Right hindlimb (tissue), 1 donor: ENCODE measurements at places on chromosomes 13 and 19.

DNA sequence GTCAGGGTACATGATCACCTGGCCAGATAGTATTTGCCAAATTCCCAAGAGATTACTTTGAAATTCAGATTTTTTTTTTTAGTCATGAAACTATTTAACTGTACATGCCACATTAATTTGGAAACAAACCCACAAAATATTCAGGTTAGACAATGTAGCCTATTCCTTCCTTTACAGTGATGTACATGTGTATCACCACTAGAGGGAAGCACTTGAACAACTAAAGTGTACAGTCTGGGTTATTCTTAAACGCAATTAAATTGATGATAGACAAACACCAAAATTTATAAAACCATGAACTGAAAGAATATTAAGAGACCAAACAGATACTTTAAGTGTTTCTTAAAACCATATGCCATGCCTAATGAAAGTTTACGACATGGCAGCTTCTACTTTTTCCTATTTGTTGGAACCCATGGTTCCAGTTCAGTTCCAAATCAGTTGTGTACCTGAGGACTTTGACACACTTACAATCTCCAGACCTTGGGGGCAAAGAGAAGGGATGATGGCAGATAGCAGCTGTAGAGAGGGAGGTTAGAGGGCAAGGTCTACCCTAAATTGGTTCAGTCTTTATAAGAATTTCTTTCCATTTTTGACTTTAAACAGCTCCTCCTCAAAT is 52.8 kb downstream of the TNFSF13B start:
- no peak for DNase-seq

GRCh38 chr13:108087810-108088209 is 127.5 kb downstream of the LIG4 start:
- no peak for DNase-seq

DNA sequence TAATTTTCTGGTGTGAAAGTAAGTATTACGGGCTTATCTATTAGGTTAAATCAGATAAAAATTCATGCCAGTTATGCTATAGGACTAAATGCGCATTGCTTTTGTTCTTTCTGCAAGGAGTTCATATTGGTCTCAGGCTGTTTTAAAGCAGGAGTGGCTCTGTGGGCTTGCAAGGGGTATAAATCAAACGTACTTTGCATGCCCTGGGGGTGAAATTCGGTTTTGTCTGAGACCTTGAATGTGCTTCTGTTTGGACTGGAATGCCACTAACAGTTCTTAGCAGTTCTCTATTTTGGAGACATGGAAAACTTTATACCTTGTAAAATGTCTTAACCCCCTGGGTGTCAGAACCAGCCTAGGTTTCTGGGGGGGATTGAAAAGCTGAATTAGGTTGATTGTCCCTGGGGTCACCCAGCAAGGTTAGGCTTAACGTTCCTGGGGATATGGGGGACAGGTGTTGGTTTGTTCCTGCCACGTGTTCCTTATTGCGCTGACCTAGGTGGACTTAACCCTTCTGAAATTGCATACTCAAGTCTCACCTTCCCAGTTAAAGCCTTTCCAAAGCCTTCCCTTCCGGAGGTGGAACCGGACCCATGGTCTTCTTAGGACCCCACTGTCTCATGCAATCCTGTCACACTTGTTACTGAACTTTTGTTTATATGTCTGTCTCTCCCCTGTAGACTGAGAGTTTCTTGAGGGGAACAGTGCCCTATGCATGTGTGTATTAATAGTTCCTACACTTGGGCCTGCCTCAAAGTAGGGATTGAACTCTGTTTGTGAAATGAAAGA is 182.2 kb downstream of the LMO7 start:
- DNase-seq, result no peak

- peak; percentile 91 for DNase-seq
These were observed at the start of gene RASA3 for GRCh38 chr13:114132419-114133121. RASA3 (minus strand) TSS chr13:114132623; CDS start chr13:114132489, 134 bp downstream.

DNA sequence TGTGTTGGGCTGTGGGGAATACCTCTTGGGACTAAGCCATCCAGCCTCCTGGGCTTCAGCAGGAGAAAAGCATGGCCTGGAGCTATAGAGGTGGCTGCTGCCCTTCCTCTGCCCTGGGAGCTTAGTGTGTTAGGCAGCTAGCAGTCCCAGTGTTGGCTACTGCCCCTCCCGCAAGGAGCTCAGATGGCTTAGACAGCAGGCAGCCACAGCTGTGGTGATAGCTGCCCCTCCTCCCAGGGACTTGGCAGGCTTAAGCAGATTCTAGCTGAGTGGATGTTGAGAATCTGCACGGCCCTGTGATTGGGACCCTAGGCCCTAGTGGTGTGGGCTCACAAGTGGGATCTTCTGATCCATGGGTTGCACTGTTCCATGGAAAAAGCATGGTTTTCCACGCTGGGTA is 264.5 kb downstream of the TDRD3 start:
- DNase-seq, result peak; percentile 41

DNA sequence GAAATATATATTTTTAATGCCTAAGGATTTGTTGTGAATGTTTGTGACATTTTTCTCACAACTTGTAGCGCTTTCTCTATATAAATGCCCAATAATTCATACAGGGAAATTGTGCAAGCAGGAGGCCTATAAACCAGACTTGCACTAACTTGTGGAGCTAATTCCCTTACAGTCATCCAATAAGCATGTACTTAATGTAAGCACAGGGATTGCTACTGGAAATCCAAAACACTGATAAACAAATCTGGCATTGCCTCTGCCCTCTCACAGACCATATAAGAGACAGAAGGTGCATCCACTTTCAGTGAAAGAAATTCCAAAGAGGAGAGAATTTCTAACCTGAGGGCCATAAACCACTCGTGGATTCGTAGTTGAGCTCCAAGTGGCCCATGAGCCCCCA is 518.8 kb downstream of the MYO16 start:
- DNase-seq, result no peak

- DNase-seq, result no peak
These were observed 105.3 kb downstream of the RGCC start for GRCh38 chr13:41562541-41563178.

- DNase-seq, result peak; percentile 88
These were observed at the start of gene CLIP3 for GRCh38 chr19:36032251-36033104. CLIP3 (minus strand) TSS chr19:36032873; CDS start chr19:36032357, 516 bp downstream.
